ENCODE measurements at places on chromosomes 2 and 18.

DNA sequence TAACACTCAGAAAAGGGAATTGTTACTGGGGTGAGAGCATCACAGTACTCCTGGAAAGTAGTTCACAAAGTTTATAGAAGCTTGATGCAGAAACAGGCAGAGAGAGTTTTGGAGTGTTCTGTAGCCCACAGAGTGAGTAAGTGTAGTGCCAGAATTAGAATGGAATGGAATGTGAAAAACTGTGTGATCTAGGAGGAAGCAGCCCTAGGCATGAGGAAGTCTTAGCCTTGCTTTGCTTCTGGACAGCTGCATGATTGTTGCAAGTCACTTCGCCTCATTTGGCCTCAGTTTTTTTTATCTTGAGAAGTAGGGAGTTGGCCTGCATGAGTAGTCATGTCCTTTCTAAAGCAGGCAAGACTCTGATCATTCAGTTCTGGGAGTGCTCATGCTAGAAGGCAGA lies 10.9 kb downstream of the SERPINB12 start:
- no peak for DNase-seq

DNA sequence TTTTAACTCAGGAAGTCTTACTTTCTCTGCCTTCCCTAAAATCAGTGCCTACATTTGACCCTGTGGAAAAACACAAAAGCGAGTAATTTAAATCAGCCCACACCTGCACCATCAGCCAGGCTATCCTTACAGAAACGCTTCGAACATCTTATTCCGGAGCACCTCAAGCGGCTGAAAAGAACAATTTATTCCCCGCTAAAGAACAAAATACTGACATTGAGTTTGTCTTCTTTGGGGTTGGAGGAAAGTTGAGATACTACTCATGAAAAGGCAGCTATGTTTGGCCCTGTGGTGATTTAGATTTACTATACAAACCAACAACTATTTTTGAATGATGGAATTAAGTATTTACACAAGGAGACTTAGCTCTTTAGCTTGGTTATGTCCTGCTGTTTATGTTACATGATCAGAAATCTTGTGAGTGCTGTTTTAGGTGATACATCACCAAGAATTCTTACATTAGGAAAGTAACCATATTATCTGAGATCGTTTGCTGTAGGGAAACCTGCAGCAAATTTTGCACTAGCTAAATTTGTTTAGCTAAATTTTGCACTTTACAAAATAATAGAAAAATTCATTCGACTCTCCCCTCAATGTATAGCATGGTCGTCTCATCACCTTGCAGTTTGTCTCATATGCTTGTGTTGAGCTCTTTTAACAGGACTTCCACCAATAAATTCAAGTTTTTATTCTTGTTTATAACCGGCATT lies 158.8 kb upstream of the SIX2 start:
- no peak for DNase-seq

- no peak for DNase-seq
These were observed 242.5 kb downstream of the DCC start for GRCh38 chr18:52582516-52582915.

DNA sequence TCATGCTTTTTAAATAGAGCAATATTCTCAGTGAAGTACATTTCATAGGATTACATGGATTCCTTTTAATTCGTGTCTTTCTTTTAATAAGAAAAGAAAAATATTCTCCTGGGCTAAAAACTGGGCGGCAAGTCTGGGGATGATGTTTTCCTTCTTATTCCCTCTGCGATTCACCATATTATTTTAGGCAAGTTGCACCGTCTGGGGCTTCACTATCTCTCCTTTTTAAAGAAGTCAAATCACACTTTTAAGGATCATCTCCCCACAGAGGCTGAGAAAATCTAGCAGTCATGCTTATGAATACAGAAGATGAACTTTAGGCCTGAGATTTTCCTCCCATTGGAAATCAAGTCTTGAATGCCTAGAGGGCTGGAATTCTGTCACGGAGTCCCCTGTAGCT lies 104.1 kb downstream of the COPS8 start:
- no peak for DNase-seq

- DNase-seq: no peak
These were observed 151.4 kb downstream of the ACKR3 start for GRCh38 chr2:236720974-236721540.

Data from GM19239 (cell line).